NCI-H774 (cell line): ENCODE measurements at places on chromosomes 1 and 21.

- DNase-seq: no peak
Observed at GRCh38 chr1:28437924-28438699, 67.7 kb upstream of the RCC1 start.

DNA sequence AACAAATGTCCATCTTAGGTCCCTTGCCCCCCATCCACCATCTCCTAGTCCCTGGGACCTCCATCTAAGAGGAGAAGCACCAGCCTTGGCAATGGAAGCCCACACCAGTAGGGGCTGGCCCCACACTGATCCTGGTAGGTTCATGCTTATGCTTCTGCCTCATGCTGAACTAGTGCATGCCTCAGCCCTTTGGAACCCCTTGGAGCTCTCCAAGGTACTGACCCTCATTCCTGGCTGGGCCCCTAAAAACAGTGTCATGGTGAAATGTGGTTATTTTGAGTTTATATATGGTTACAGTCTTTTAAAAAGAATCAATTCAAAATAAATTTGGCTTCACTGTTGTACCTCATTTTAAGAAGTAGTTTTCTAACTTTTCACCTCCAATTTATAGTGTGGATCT, 108.3 kb downstream of the HIVEP3 start:
- DNase-seq: no peak

- DNase-seq: no peak
Observed at GRCh38 chr1:99849413-99849743, 783 bp upstream of the AGL start.

DNA sequence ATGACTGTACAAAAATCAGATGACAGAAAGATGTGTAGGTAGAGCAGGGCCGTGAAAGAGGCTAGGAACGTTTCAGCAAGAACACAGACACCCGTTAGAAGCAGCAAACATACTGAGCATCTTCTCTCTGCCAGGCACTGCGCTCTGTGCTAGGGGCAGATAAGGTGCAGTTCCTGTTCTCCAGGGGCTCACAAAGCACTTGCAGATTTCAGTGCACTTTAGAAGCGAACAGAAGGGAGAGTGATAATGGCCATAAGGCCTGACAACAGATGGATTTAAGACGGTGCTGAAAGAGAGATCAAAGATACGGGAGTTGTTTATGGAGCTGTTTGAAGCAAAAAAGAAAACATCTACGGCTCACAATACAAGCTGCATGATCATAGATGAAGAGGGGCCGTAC, 200.3 kb upstream of the FOXD3 start:
- DNase-seq: no peak

- no peak for DNase-seq
Observed at GRCh38 chr1:81556968-81557367, 243.8 kb upstream of the ADGRL2 start.

DNA sequence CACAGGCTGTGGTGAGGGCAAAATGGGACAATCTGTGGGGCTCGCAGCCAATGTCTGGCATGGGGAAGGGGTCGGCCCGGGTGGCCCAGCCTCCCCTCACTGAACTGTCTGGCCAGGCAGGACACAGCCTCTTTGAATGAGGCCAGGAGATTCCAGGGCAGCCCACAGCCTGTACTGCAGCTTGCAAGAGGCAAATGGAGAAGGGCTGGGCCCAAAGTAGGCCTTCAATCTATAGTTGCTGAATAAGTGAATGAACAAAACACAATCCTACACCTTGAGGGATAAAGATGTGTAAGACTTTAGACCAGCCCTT, 23.2 kb downstream of the SLC27A3 start:
- no peak for DNase-seq

- DNase-seq: no peak
Observed at GRCh38 chr1:116066868-116067565, 44.2 kb upstream of the MAB21L3 start.

GRCh38 chr1:51871351-51871975, 7.1 kb downstream of the NRDC start:
- no peak for DNase-seq

GRCh38 chr1:26833432-26834405, 7.2 kb downstream of the ZDHHC18 start:
- DNase-seq: no peak

DNA sequence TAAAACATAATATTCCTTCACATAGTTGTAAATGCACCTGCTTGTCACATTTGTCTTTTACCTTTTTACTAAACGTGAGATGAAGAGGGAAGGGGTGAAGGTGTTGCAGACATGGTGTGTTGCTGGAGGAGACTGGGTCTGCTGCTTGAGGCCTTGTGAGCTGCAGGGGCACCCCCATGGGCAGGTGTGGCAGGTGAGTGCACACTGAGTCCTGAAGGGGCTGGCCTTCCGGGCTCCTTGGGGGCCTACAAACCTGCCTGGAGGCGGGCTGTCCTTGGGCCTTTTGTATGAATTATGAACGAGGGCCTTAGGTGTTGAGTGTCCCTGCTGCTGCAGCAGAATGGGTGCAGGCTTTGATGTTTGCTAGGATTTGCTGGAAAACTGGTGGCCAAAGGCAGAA, 3.8 kb downstream of the PCNT start:
- DNase-seq: no peak

GRCh38 chr1:97077221-97077620, 355.6 kb downstream of the PTBP2 start:
- DNase-seq: no peak

DNA sequence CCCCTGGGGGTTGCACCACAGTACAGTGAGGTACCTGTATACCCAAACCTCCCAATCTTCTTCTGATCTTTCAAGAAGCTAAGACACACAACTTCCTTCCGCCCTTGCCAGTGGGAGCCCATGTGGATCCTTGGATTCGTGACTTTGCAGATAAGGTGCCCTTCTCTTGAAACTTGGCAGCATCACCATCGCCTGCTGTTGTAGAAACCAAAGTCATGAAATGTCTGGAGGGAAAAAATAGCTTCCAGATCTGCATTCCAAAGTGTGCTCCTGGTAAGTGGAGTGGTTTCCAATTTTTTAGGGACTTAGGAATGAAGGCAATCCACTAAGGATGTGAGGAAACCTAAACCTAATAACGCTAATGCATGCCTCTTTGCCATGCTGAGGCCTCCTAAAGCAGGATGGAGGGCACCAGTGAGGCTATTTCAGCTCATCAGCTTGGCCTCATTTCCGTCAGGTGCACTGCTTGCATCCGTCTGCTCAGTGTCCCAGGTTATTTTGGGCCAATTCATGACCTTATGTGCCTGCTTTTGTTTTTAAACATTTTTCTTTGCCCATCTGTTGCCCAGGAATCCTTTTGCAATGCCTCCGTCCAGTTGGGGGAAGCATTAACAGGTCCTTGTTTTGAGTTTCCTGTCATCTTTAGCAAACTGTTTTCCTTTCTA, 8.2 kb upstream of the EFHD2 start:
- no peak for DNase-seq

GRCh38 chr1:169571450-169571849, 14.8 kb downstream of the F5 start:
- no peak for DNase-seq

GRCh38 chr1:73034271-73034670, 751.9 kb upstream of the NEGR1 start:
- DNase-seq: no peak

DNA sequence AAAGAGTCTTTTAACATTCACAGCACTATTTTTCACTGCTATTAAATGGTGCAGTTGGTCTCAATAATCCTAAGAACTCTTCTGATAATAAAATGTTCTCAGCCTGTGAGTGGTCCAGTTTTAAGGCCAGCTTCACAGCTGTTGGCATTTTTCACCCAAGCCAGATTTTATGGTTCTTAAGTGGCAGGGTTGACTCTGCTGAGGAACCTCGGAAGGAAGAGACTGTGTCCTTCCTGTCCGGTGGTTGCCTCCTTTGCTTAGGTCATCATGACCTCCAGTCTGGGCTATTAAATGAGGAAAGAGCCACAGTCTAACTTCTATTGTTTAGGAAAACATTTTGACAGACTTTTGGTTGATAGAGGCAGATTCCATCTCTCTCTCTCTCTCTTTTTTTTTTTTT, 112.5 kb upstream of the SERBP1 start:
- no peak for DNase-seq

GRCh38 chr1:86445919-86446318, 21.9 kb downstream of the CLCA2 start:
- DNase-seq: no peak

GRCh38 chr1:27980216-27980845, 20.6 kb downstream of the XKR8 start:
- DNase-seq: no peak

- DNase-seq: no peak
Observed at GRCh38 chr1:177190308-177190970, 19.7 kb downstream of the BRINP2 start.

GRCh38 chr1:61362351-61362750, 280.0 kb downstream of the NFIA start:
- no peak for DNase-seq

GRCh38 chr1:37471345-37472231, 2.8 kb upstream of the ZC3H12A start:
- peak; percentile 21 for DNase-seq

DNA sequence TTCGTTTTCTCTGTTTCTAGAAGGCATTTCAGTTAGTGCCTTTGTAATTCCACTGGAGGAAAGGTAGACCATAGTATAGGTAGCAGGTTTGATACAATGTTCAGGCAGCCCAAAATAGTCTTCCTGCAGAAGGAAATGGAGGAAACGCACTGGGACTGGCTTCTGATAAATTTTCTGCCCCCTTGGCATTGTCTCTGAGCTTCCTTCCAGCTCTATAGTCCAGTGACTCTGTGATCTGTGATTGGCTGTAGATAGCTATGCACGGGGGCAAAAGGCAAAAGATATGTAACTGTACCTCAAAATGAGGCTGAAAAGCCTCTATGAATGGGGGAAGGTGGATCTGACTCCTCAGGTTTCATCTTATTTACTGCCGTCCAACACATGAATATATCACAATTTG, 5.8 kb upstream of the MAGOH start:
- DNase-seq: no peak

DNA sequence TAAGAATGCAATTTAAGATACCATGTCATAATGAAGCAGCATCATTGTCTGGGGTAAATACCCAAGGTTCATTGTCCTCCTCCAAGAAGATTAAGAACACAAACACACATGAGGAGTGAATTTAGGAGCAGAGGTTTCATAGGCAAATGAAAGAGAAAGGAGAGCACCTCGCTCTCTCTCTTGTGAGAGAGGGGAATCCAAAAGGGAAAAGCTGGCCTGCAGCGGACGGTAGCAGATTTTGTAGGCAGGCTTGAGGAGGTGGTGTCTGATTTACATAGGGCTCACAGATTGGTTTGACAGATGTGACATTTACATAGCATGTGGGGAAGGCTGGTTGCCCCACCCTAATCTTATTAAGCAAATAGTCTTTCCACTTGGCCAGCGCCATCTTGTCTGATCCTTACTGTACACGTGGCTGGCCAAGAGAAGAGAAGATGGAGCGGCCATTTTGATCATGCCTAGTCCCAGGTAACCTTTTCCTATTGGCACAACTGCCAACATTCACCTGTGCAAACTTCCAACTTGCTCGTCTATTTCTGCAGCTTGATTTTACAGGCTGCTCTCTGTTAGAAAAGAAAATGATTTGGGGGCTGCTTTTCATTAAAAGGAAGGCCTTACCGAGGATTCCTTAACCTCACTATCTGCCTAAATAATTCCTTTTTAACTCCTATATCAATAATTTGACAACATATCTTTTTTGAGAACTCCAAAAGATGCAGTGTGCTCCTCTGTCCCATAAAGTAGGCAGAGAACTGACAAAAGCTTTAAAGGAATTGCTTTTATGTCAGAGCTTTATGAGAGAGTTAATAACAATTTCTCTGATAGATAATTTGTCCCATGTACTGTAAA, 16.0 kb upstream of the LRRC7 start:
- no peak for DNase-seq

DNA sequence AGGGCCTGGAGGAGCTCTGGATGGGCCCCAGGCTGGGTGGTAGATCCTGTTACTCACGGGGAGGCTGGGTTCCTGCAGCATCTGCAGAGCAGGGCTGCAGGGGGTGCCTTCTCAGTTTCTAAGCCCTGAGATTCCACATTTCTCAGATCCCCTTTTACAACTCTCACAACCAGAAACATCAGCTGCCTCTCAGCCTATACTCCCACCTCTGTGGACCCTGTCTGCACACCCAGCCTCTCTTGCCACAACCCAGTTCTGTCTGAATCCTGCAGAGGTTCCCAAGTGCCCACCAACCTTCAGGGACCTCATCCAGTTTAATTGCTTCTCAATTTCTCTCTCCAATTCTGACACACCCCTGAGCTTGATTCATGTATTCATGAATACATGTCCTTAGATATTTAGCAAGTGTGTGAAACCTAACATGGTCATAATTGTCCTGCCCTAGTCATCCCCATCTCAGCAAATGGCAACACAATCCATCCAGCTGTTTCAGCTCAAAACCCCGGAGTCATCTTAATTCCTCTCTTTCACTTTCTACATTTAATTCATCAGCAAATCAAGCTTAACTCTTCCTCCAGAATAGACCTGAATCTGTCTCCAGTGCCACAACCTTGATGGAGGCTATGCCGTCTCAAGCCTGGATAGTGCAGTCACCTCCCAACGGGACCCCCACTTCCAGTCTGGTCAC, 57.0 kb upstream of the NEK2 start:
- DNase-seq: no peak

- no peak for DNase-seq
Observed at GRCh38 chr1:156476501-156477298, 23.9 kb downstream of the MEF2D start.

GRCh38 chr1:207054491-207054890, 1.4 kb downstream of the PFKFB2 start:
- DNase-seq: no peak

DNA sequence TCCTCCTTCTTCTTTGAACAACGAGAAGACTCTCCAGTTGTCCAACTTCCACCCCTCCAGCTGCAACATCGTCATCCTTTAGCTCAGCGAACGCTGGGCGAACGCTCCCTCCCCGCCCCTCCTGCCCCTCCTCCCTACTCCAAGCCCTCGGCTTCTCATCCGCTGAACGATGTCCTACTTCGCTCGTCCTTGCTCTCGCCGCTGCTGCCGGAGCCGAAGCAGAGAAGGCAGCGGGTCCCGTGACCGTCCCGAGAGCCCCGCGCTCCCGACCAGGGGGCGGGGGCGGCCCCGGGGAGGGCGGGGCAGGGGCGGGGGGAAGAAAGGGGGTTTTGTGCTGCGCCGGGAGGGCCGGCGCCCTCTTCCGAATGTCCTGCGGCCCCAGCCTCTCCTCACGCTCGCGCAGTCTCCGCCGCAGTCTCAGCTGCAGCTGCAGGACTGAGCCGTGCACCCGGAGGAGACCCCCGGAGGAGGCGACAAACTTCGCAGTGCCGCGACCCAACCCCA, at the start of gene BCAN:
Gene BCAN (plus strand): TSS at position 357 of the 504 bp plus-strand sequence. CDS start 3,938 bp downstream, outside the sequence.
- no peak for DNase-seq

DNA sequence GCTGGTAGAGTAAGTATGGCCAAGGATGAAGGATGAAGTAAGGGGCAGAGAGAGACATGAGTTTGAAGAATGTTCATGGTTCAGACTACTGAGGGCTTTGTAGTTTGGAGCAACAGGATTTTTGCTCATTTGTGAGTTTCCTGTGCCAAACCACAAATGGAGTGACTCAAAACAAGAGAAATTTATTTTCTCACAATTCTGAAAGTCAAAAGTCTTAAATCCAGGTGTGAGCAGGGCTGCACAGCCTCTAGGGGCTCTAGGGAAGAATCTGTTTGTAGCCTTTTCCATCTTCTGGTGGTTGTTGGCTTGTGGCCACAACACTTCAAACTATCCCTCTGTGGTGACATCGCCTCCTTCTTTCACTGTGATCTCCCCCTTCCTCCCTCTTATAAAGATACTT, 58.9 kb downstream of the RHOU start:
- no peak for DNase-seq

- no peak for DNase-seq
Observed at GRCh38 chr1:15103211-15103610, 50.3 kb upstream of the TMEM51 start.
